ENCODE measurements at places on chromosomes 12 and 14.

- no peak for DNase-seq
Measured at GRCh38 chr14:26873362-26873960, 275.6 kb upstream of the NOVA1 start.

GRCh38 chr14:74508292-74508731 lies 14.7 kb downstream of the ISCA2 start:
- peak; percentile 21 for DNase-seq

GRCh38 chr14:76867516-76868453 lies 41.6 kb downstream of the LRRC74A start:
- no peak for DNase-seq

DNA sequence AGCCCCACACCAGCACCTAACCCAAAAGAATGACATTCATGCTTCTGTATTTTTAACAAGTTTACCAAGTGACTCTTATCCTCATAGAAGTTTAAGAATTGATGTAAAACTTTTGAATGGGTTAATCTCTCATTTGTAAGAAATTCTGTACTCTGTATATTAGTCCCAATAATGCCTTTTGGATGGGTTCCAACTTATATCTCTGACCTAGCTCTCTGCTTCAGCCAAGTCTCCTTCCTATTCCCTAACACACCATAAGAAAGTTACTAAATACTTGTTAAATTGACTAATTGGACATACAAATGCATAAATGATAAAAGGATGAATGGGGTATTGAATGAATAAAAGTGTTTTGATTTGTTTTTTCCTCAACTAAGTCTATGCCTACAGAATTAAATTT lies 557.3 kb downstream of the TMTC2 start:
- no peak for DNase-seq

- DNase-seq = no peak
Measured at GRCh38 chr12:62519043-62519442, 52.4 kb downstream of the MON2 start.

DNA sequence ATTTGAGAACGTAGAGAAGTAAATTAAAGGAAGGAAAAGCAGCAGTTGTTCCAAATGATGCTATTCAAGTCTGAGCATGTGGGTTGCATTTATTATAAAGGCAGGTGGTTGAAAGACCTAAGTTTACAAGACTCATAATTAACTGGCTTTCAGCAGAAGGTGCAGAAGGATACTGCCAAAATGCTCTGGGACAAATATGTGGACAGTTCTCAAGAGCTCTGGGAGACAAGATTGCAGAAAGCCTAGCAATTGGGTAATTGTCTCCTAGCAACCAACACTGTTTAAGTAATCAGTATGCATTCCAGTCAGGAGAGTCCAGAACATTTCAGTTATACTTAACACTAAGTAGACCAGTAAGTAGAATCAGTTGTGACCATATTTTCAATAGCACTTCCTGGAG lies 131.5 kb downstream of the GPR135 start:
- no peak for DNase-seq

- no peak for DNase-seq
Measured at GRCh38 chr12:45368841-45369489, 153.1 kb downstream of the ANO6 start.

DNA sequence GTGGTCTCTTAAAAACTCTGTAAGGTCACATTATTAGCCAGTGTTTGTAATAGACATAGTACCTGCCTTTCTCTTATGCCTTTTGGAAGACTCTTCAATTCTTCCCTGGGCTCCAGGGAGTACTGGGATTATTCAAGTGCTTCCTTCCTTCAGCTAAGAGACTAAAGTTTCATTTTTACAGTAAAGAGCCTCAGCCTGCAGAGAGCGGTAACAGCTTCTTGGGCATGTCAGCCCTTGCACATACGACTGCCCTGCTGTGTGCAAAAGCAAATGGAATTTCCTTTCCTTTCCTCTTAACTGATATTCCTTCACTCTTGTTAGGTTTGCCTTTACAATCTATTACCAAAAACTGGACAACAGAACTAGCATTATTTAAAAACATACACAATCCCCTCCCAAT lies 32.9 kb upstream of the AMIGO2 start:
- no peak for DNase-seq

GRCh38 chr14:71135911-71136310 lies 228.7 kb downstream of the PCNX1 start:
- DNase-seq = no peak

GRCh38 chr14:55448141-55448614 lies 7.8 kb upstream of the TBPL2 start:
- no peak for DNase-seq

GRCh38 chr12:109572506-109572845 lies 828 bp downstream of the MMAB start:
- no peak for DNase-seq

DNA sequence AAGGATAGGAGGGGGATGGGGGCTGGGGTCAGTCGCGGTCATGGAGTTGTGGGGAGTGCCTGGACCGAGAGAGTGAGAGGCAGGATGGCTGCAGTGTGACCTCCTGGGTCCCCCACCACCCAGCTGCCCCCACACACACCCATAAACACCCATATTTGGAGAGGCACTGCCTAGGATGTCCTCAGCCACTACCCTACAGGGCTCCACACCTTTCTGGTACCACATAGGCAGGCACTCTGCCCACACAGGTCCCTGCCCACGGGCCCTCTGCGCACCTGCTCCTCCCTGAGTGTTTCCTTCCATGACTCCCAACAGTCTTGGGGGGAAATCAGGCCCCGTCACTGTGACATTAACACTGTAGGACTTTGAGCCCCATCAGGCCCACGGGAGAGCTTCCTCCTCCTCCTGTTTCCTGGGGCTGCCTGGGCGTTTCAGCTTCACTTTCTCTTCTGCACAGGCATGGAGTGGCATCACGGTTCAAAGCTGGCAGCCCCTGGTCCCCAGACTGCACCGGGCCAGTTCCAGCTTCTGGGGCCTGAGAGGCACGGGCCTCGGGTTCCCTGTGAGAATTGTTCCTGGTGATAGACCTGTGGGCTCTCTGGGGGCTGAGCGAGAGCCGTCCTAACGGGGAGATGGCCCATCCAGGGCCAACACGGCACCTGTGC lies 207.0 kb upstream of the C14orf180 start:
- no peak for DNase-seq

DNA sequence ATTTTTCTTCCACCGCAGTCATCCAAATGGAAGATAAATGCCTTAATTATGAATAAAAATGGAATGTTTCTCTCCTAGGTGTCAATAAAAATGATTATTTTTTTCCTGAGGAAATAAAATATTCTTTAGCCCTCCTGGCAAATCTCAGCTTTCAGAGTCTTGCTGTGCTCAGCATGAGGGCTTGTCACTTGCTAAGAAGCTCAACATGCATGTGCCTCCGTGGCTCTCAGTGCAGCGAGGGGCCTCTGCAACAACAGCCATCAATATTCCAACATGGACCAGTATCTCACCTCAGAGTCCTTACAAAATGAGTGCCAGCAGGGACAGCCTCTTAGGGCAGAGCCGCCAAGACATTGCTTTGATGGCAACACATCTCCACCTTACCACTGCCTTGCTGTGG lies 159.5 kb upstream of the TMPO start:
- no peak for DNase-seq

- DNase-seq = no peak
Measured at GRCh38 chr12:99131751-99132199, 486.7 kb downstream of the APAF1 start.

- DNase-seq = no peak
Measured at GRCh38 chr12:89059056-89059455, 293.2 kb downstream of the DUSP6 start.

DNA sequence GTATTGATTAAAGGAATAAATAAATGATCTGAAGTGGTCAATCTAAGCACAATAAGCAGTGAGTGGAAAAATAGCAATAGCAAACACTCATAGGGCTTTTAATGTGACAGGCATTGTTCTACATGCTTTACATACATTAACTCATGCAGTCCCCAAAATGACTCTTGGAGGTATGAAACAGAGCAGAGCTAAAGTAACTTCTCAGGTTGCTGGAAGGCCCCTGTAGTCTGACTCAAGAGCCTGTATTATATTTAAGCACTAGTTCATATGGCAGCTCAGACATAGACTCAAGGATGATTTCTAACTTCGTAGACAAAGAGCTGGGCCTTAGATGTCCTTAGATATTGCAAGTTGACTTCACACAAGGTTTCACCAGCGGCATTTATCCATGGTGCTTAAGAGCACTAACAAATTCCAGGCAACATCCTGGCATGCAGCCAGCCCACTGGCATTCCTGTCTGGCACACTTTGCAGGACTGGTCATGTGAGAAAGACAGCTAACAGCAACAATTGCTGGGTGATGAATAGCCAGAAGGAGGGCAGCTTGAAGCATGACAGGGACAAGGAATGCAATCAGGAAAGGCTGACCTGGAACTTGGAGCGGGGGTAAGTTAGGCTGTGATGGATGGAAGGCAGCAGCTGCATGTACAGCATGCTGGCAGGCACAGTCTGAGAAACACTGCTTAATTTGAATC lies 22.9 kb upstream of the KTN1 start:
- DNase-seq = peak; percentile 83

DNA sequence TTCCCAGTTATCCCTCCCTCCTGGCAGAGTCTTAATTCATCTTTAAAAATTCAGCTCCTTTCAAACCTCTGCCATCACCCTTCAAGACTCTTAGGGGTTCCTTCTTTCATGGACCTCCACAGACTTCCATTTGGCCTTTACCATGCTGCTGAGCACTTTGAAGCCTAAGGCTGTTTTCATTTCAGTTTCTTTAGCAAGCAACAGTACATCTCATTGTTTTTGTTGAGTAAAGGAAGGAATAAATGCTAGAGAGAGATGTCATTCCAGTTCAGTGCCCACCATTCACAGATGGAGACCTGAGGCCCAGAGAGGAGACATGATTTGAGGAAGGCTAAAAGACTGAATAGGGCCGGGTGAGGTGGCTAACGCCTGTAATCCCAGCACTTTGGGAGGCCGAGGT lies 1.3 kb upstream of the GAS2L3 start:
- no peak for DNase-seq

- peak; percentile 30 for DNase-seq
Measured at GRCh38 chr14:68824517-68825347, 31.9 kb upstream of the ZFP36L1 start.

- no peak for DNase-seq
Measured at GRCh38 chr12:44155358-44155757, 319.5 kb downstream of the TMEM117 start.

GRCh38 chr12:69388371-69388770 lies 28.8 kb downstream of the YEATS4 start:
- no peak for DNase-seq

DNA sequence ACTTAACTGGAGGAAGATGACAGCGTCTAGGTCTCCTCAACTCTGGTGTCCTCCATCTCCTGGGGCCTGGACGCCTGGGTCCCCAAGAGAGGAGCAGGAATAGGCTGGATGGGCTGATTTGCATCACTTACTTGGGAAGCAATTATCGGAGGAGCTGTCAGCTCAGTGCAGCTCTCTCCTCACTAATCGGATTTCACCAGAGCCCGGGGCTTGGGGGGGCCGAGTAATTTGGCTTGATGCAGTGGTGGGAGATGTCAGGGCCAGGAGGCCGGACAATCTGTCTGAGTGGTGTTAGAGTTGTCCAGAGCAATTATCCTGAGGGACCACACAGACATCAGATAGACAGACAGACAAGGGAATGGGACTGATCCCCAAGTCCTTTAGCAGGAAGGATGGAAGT lies 4.6 kb upstream of the SMUG1 start:
- DNase-seq = no peak

- no peak for DNase-seq
Measured at GRCh38 chr14:90062822-90063539, 1.2 kb downstream of the KCNK13 start.

- DNase-seq = no peak
Measured at GRCh38 chr12:74836567-74836966, 298.9 kb downstream of the ATXN7L3B start.

DNA sequence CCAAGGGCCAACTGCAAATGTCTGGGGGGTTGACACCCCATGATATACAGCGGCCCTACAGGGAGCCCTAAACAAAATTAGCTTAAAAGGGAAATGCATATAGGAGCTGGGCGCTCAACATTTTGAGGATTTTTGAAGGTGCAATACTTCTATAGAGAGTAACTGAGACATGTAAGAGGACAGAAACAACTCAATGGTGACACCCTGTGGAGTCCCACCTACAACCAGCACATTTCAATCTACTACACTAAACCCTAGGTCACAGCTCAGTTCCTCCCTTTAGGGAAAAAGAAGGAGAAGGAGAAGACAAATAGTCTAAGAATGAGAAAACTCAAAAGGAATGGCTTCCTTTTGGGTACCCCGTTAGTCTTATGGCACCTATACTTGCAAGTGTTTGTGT lies 1010.5 kb upstream of the NOVA1 start:
- no peak for DNase-seq

DNA sequence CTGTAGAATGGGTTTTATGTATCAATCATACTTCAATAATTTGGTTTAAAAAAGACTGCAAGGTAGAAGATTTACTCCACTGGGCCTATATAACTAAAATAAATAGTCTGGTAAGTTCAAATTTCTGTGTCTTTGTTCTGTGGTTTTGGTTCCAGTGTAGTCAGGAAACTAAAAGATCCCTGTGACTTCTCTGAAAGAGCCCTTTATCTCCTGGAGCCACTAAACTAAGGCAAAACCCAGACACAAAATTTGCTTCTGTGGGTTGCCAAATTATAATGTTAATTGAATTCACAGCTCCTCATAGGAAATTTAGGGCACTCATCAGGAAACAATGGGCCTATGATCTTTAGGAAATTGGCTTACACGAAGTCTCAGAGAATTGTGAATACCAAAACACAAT lies 1038.4 kb downstream of the GALC start:
- DNase-seq = no peak

DNA sequence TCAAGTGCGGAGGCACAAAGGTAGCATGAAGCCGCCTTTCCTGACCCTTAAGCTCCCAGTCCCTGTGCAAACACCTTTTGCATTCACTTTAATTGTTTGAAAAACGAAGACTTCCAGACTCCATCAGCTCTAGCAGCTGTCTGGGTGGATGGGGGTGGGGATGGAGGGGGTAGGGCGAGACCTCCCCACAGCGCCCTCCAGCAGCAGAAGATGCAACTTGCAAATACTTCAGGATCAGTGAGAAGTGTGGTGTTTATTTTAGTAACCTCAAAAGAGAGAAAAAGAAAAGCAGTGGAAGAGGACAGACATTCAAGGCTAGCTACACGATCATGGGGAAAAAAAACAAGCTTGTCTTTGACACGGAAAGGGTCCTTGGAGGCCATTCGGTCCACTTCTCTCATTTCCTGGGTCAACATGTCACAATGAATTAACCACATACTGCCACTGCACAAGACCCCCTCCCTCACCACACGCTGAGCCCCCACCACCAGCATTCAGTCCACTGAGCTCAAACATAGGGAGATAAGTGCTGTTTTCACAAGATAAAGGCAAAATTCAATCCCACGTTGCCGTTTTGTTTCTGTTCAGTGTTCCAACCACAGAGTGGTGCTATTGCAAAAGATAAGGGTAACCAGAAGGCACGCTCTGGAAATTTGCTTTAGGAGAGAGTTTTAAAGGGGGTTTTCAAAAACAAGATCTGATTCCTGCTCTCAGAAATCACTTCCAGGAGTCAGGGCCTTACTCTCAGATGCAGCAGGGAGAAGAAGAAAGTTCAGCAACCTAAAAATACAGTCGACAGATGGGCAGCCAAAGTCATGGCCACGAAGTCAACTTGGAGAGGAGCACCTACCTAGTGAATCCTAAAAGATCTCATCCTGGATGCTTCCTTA lies 3.3 kb upstream of the NTF3 start:
- DNase-seq = peak; percentile 19
